ENCODE measurements at places on chromosomes 3 and 15. TPM values are rescaled to one million over a fixed set of nuclear protein-coding genes. Genes with fewer than 3 reads are reported as not detected.

GRCh38 chr15:64987136-64987535 lies 2.6 kb downstream of the SPG21 start:
- no peak for DNase-seq
- H3K27me3 ChIP-seq = no peaks in the 10 kb centered on the region
- H3K4me3 ChIP-seq = no peak overlapping the region
- peaks cover 60% of the 10 kb centered on the region for H3K4me1 ChIP-seq
- H3K27ac ChIP-seq = no peak overlapping the region
- peaks cover 17% of the 10 kb centered on the region for H3K36me3 ChIP-seq

Gene CCR1
- total RNA-seq = 47.4 TPM

GRCh38 chr3:72888546-72889309 lies 882 bp downstream of the GXYLT2 start:
- no peak for DNase-seq
- H3K4me3 ChIP-seq = peak overlapping the region; percentile 49

DNA sequence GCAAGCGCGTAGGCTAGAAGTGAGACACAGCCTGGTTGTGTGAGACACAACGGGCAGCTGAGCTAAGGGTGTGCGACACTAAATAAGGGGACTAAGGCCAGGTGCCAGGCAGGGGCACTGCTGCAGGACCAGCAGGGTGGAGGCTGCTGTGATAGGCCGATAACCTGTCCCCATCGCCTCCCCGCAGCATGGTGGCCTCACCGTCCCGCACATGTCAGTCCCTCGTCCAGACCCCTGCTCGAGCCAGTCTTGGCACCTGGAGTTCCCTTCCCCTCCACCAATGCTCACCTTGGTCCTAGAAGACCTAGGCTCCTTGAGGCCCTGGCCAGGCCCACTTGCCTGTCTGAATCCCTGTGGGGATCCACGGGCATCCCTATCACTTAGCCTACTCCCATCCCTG lies 96.1 kb downstream of the HMG20A start:
- H3K36me3 ChIP-seq = no peaks in the 10 kb centered on the region
- no peak for DNase-seq
- H3K27ac ChIP-seq = no peak overlapping the region
- H3K4me3 ChIP-seq = no peak overlapping the region

Gene KCNMB3
- total RNA-seq = 2.9 TPM

Data from lower lobe of right lung (tissue), 2 donors.